ENCODE measurements at places on chromosomes 13 and 19. TPM values are rescaled to one million over a fixed set of nuclear protein-coding genes. Genes with fewer than 3 reads are reported as not detected.

DNA sequence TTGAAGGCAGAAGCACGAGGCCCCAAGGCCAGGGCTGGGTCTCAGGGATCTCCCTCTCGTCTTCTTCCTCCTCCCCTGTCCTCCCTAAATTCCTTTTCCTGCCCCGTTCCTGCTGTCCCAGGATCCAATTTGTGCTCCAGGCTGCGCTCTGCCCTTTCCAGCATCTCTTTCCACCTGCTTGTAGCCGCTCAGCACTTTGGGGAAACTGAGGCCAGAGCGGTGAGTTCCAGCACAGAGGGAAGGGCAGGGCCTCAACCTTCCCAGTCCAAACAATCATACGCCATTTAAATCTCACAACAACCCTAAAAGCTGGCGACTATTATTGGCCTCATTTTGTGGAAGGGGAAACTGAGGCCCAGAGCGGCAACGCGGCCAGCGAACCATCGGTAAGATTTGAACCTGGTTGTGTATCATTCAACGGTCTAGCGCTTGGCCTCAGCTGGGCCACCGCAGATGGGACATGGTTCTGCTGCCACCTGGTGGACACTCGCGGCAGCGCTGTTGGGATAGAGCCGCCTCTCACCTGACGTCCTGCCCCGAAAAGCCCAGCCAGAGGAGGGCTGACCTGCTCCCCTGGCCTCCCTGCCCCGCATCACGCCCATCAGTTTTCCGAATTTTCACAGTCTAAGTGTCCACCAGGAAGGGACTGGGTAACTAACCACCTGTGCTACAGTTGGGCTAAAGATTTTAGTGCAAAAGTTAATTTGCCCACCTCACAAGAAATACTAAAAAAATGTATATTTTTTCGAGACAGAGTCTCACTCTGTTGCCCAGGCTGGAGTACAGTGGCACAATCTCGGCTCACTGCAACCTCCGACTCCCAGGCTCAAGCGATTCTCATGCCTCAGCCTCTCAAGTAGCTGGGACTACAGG is 4.2 kb upstream of the RPL18A start:
- peaks cover 11% of the 10 kb centered on the region for H3K36me3 ChIP-seq
- peaks cover 18% of the 10 kb centered on the region for H3K4me1 ChIP-seq
- H3K27ac ChIP-seq = no peak overlapping the region
- no peaks in the 10 kb centered on the region for H3K27me3 ChIP-seq
- peak; percentile 81 for DNase-seq

DNA sequence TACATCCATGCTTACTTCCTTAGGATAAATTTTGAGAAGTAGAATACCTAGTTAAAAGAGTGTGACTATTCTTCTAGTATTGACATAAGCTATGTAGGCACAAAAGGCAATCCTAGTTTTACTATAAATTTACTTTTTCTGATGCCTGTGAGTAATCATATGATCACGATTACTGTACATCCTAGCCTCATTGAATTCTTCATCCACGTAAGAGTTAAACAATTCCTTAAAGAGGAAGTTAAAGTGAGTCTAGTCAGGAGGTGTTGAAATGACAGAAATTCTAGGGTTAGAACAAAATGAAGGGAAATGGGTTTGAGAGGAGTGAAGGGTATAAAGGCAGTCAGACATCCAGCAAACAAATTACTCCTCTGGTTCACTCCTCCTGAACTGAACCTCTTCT is at the start of gene ACOD1:
TSS of gene ACOD1 (plus strand) at position 363 of the 400 bp plus-strand sequence. CDS start 48 bp downstream, outside the sequence.
- peaks cover 3% of the 10 kb centered on the region for H3K27me3 ChIP-seq
- H3K4me3 ChIP-seq = no peak within 1 kb of the TSS
- DNase-seq = no peak
- no peaks in the 10 kb centered on the region for H3K4me1 ChIP-seq
- H3K36me3 ChIP-seq = no peaks in the 10 kb centered on the region

- H3K4me3 ChIP-seq = no peak overlapping the region
- no peak for DNase-seq
- H3K27me3 ChIP-seq = no peaks in the 10 kb centered on the region
- H3K27ac ChIP-seq = no peak overlapping the region
- peaks cover 6% of the 10 kb centered on the region for H3K4me1 ChIP-seq
Observed at GRCh38 chr13:24648271-24648670, 31.9 kb upstream of the ATP12A start.

DNA sequence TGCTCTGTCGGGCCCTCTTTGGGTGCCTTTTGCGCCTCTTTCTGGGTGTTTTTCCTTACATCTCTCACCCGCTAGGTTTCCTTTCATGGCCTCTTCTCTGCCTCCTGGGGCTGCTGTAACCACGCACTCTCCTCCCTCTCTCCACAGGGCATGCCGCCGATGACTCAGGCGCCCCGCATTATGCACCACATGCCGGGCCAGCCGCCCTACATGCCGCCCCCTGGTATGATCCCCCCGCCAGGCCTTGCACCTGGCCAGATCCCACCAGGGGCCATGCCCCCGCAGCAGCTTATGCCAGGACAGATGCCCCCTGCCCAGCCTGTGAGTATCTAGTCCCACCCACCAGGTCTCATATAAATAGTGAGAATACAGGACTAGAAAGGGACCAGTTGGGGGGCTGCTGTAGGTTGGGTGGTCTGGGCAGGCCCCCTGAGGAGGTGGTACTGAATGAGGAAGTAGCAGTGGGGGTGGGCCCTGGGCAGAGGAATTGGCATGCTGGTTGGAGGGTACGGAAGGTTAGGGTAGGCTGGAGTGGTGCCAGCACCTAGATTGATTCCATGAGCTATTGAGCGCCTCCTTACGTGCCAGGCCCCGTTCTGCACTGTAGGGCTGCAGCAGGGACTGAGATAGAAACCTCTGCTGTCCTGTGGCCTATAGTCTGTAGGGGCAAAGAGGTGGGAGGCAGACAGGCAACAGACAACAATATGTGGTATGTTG is 11.9 kb downstream of the SNRPA start:
- DNase-seq = no peak
- no peak overlapping the region for H3K4me3 ChIP-seq
- peaks cover 89% of the 10 kb centered on the region for H3K36me3 ChIP-seq
- peaks cover 22% of the 10 kb centered on the region for H3K4me1 ChIP-seq

The ADGRE2 gene
- total RNA-seq = 2.7 TPM

The INSR gene
- total RNA-seq = 2.4 TPM

GRCh38 chr13:40969169-40969901 is 49.8 kb downstream of the ELF1 start:
- H3K27me3 ChIP-seq = no peaks in the 10 kb centered on the region
- DNase-seq = no peak
- no peak overlapping the region for H3K4me3 ChIP-seq
- H3K36me3 ChIP-seq = peaks cover 17% of the 10 kb centered on the region
- peaks cover 65% of the 10 kb centered on the region for H3K4me1 ChIP-seq

The LHFPL6 gene
- total RNA-seq = 4.8 TPM

GRCh38 chr19:41566001-41566400 is 10.0 kb upstream of the CEACAM21 start:
- peaks cover 33% of the 10 kb centered on the region for H3K36me3 ChIP-seq
- DNase-seq = no peak
- H3K27me3 ChIP-seq = peaks cover 11% of the 10 kb centered on the region
- no peak overlapping the region for H3K4me3 ChIP-seq

DNA sequence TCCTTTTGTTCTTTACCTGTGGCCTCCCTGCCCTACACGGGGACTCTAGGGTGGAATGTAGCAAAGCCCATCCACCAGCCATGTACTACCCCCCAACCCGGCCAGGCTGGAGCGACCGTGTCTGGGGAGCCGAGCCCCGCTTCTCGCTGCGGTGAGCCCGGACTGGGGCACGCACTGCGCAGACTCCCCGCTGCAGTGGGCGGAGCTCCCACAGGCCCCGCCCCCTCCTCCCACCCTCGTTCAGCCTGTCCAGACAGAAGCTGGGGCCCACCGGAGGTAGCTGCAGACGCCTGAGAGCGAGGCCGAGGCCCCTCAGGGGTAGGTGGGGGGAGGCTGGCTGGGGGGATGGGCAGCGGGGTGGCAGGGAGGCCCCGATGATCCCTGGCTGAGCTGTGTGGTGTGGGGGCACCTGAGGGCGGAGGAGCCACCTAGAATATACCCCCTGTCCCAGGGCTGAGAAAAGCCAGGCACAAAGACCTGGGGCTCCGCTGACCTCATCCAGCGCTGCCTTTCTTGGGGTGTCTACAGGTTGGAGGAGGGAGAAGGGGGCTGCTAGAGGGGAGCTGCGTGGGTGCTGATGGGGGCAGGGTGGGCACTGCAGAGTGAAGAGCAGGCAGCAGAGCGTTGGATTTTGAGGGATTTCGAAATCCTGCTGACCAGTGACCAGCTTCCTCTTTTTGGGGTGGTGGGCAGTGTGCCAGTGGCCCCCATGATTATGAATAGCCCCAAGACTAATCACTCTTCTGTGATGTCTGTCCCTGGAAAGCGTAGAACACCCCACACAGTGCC is 17.3 kb downstream of the PLD3 start:
- peak; percentile 24 for DNase-seq
- H3K4me3 ChIP-seq = peak overlapping the region; percentile 63
- peaks cover 9% of the 10 kb centered on the region for H3K36me3 ChIP-seq
- H3K27ac ChIP-seq = peak overlapping the region; percentile 7
- H3K27me3 ChIP-seq = no peaks in the 10 kb centered on the region

DNA sequence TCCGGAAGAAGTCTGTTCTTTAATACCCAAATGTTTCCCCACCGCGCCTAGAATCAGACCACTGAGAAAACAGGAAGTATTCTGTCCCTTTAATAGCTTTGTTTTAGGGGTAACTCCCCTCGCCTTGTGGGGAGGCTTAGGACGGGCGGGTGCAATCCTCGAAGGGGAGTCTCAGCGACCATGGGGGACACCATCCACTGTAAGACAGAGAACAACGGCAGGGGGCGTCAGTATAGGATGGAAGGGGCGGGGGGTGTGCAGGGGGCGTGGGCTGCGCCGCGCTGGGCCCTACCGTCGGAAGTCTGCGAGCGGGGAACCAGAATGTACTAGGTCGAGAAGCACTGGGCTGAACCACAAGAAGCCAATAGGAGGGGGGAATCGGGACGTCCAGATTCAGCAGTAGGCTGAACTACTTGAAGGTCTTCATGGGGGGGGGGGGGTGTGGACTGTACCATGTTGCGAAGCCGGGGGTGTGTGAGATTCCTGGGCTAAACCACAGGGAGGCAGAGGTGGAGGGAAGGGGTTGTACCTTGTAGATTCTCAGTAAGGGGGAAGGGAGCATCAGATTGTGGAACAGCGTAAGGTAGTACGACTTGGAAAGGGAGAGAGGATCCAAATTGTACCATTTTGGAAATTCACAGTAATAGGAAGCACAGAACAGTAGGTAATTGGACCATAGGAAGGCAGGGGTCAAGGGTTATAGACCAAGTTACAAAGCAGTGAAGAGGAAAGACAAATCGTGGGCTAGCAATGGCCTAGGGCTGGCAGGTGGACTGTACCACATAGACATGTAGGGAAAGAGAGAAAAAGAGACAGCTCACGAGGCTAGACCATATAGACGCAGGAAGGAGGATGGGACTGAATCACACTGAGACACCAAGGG is 1.0 kb upstream of the DBP start:
- peak; percentile 81 for DNase-seq
- peak overlapping the region; percentile 83 for H3K4me3 ChIP-seq
- peaks cover 4% of the 10 kb centered on the region for H3K27me3 ChIP-seq
- no peaks in the 10 kb centered on the region for H3K36me3 ChIP-seq

The PEAK3 gene
- 0.18 TPM for total RNA-seq

DNA sequence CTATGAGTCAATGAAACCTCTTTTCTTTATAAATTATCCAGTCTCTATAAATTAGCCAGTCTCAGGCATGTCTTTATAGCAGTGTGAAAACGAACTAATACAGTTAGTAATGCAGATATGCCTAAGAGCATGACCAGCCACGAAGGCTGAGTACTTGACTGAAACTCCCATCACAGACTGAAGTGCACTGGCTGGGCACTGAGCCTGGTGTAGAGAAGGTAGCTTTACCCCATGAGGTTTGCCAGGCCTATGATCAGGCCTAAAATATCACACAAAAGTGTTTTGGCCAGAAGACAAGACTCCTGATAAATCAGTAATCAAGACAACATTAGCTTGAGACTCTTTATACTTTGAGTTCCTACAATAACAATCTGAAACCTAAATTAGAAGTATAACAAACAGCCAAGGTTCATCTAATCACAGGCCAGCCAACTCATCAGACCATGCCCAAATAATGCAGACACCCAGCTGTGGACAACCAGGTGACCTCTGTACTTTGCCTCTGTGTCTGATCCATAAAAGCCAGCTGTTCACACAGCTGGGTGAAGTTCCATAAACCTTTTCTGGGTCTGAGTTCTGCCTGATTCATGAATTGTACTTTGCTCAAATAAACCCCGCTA is 771.8 kb upstream of the SLITRK1 start:
- DNase-seq = no peak
- H3K27me3 ChIP-seq = no peaks in the 10 kb centered on the region
- H3K36me3 ChIP-seq = no peaks in the 10 kb centered on the region
- H3K27ac ChIP-seq = no peak overlapping the region

DNA sequence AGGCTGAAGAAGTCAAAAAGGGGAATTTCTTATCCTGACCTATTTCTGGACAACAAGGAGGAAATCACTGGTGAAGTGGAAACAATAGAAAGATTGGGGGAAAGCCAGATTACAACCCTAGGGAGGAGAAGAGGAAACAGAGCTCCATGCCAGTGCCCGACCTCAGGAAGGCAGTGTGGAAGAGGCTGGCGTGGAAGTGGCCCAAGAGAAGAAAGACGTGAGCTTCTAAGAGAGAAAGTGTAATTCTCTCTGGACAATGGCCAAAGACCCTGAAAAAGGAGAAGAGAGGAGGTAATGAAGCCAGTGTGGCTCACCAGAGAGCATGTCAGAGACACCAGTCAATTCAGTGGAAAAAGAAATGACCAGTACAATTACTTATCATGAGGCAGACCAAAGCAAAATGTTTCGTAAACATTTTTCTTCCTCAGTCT is 52.6 kb upstream of the URAD start:
- no peak overlapping the region for H3K27ac ChIP-seq
- peaks cover 10% of the 10 kb centered on the region for H3K27me3 ChIP-seq
- DNase-seq = no peak

- no peaks in the 10 kb centered on the region for H3K36me3 ChIP-seq
- no peak overlapping the region for H3K4me3 ChIP-seq
- peaks cover 14% of the 10 kb centered on the region for H3K4me1 ChIP-seq
- H3K27me3 ChIP-seq = peaks cover 32% of the 10 kb centered on the region
- no peak overlapping the region for H3K27ac ChIP-seq
Observed at GRCh38 chr13:44146138-44146537, 227.5 kb upstream of the SERP2 start.

Measured in activated T-helper 2 cell treated with anti-CD3 and anti-CD28 coated beads, Interferon-gamma antibody, Interleukin-2, Interleukin-4, amounts not matched to agents 10 μg/mL and 5 μg/mL and 100 μg/mL, durations not matched to agents 14 hours and 24 hours and 36 hours (primary cell).